Activated CD4-positive, alpha-beta T cell treated with anti-CD3 and anti-CD28 coated beads, Interleukin-2, amount 50 U/mL, for 24 hours (primary cell): ENCODE measurements at places on chromosomes 5 and 9.

DNA sequence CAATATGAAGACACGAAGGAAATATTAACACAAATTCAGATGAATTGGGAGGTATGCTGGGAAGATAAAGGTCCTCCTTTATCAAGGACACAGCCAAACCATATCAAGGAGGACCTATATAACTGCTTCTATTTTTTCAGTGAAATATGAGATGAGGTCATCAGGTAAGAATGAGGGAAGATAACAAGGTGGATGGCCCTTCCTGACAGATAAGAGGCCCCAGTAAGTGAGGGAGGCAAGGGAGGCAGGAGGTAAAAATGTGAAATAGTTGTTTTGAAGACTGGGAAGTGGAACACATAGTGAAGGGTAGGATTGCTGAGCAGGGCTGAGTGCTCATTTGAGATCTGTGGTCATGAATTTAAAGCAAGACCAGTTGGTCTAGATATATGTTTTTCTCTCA lies 60.0 kb upstream of the FOXE1 start:
- DNase-seq, result no peak

DNA sequence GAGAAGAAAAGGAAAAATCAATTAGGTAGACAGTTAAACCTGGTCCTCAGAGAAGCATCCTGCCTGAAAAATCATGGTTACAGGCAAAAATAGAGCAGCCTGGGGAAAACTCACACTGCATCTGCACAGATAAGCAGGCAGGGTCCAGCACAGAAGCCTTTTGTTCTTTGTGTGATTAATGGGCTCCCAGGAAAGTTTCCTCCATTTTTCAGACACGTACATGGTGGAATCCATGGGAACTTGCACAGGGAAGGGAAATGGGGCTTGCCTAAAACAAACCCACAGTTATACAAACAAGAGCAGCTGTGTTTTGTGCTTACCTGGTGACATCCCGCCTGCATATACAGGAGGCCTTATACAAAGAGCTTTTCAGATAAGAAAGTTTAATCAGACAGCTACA lies 243.9 kb upstream of the ATP10B start:
- no peak for DNase-seq

DNA sequence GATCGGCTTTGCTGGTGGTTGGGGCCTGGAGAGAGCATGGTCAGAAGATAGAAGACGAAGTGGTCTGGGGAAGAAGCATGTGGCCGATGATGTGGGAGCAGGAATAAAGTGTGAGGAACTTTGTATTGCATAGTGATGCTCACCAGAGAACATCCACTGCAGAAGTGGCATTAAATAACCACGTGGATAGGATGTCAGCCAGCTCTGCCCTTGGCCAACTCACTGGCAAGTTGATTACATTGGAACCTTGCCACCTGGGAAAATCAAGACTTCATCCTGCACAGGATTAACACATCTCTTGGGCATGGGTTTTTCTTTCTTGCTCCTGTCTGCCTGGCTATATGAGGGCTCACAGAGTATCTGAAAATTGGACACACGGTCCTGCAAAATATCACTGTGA lies 217.4 kb downstream of the DMRT2 start:
- no peak for DNase-seq

DNA sequence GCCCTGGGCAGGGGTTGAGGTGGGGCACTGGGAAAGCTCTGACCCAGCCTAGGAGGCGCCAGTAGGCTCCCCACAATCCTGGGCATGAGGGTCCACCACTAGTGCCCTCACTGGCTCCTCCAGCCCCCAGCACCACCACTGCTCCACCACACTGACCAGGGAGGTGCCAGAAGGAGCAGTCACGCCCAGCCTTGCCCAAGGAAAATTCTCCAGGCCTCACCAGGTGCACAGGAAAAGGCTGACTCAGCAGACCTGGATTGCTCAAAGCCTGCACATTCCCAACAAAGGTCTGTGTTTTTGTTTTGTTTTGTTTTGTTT lies 62.9 kb downstream of the ZNF354C start:
- no peak for DNase-seq

- no peak for DNase-seq
Measured at GRCh38 chr5:177540438-177540837, 13.9 kb downstream of the FAM193B start.
